ENCODE measurements at places on chromosomes 16 and 17. TPM values are rescaled to one million over a fixed set of nuclear protein-coding genes. Genes with fewer than 3 reads are reported as not detected.

OR4D2 gene
- not detected for total RNA-seq

NT5M gene
- total RNA-seq = 2.4 TPM

TSPOAP1 gene
- total RNA-seq = 107 TPM

HLF gene
- 21.7 TPM for total RNA-seq

DNA sequence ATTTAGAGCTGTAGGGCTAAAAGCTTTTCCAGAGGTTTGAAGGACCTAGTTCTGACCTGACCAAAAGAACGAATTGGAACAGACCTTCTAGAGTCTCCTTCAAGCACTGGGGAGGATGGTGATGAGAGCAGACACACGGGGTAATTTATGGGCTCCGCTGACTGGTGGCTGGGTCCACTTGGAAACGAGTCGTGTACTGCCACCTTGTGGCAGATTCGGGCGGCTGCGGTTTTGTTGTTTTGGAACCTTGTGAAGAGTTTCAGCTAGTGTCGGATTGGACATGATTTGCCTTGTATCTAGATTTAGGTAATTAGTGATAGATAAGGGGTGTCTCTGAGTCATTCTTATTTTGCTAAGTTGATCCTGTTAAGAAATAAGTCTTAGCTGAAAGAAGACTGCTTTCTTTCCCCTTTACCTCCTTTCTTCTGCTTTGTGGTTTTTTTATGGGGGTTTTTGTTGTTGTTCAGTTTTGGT lies 98.9 kb downstream of the AATF start:
- H3K27ac ChIP-seq = no peak overlapping the region
- H3K27me3 ChIP-seq = no peaks in the 10 kb centered on the region
- ATAC-seq = peak; percentile 84
- H3K4me1 ChIP-seq = no peaks in the 10 kb centered on the region
- H3K36me3 ChIP-seq = peaks cover 78% of the 10 kb centered on the region

TEDC2 gene
- total RNA-seq = 19.7 TPM

SLC9A5 gene
- 3.5 TPM for total RNA-seq

GRCh38 chr16:66401610-66402009 lies 25.5 kb upstream of the BEAN1 start:
- H3K36me3 ChIP-seq = no peaks in the 10 kb centered on the region
- peaks cover 21% of the 10 kb centered on the region for H3K27me3 ChIP-seq
- H3K4me1 ChIP-seq = no peaks in the 10 kb centered on the region
- no peak for ATAC-seq

All from activated T-helper 17 cell treated with anti-CD3 and anti-CD28 coated beads, Interleukin-2, amount 50 U/mL, for 72 hours (primary cell).